ENCODE measurements at places on chromosomes 12 and 14. TPM values are rescaled to one million over a fixed set of nuclear protein-coding genes. Genes with fewer than 3 reads are reported as not detected.

Gene KRT2
- total RNA-seq: not detected

Gene KRT78
- total RNA-seq: not detected

Gene AQP5
- not detected for total RNA-seq

Gene INSM2
- 0.27 TPM for total RNA-seq

- DNase-seq: no peak
Observed at GRCh38 chr12:6303071-6303470, 7.4 kb upstream of the PLEKHG6 start.

DNA sequence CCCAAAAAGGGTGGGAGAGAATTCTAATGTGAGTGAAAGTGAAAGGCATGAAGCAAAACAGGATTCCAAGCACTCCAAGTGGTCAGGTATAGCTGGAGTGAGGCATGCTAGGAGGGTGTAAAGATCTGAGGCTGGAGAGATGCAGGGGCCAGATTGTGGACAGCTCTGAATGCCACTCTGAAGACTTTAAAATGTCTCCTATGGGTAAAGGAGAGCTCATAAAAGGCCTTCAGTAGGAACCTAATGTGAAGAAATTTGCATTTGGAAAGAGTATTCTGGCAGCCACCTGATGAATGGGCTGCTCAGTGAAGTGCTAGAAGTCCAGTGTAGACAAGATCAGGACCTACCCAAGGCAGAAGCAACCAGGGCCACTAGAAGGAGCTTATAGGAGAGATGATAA, 68.9 kb downstream of the DNAI7 start:
- no peak for DNase-seq

DNA sequence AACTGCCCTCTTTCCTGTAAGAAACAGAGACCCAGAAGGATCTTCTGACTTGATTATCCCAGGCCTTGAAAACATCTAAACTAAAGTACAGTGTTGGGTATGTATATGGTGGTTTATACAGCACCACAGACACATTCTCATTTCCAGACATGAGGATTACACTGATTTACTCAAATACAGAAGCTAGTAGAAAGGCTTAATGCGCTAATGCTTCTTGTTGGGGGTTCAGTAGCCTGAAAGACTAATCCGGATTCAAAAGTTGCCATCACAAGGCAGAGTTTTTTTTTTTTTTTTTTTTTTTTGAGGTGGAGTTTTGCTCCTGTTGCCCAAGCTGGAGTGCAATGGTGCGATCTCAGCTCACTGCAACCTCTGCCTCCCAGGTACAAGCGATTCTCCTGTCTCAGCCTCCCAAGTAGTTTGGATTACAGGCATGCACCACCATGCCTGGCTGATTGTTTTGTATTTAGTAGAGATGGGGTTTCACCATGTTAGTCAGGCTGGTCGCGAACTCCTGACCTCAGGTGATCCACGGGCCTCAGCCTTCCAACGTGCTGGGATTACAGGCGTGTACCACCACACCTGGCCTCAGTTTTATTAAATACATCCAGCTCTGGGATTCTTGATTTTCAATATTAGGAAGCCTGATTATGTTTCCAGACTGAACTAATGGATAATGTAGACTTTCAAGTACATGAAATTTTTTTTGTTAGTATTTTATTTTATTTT, 46.3 kb upstream of the HECTD1 start:
- DNase-seq: no peak

DNA sequence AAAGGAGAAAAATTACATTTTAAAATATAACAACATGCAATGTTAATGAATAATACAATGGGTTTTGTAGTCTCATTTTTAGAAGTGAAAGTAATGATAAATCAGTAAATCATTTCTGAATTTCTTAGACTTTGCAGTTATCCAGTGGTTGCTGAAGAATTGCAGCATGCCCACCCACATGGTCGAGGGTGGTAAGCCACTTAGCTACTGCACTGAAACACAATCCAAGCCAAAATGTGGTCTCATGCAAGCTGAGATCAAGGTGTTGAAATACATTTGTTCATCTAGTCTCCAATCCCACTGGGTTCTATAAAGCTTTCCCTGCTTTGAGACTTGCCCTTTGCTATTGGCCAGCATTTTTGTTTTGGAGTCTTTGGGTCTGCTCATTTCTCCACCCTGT, 247.9 kb downstream of the NELL2 start:
- DNase-seq: no peak

DNA sequence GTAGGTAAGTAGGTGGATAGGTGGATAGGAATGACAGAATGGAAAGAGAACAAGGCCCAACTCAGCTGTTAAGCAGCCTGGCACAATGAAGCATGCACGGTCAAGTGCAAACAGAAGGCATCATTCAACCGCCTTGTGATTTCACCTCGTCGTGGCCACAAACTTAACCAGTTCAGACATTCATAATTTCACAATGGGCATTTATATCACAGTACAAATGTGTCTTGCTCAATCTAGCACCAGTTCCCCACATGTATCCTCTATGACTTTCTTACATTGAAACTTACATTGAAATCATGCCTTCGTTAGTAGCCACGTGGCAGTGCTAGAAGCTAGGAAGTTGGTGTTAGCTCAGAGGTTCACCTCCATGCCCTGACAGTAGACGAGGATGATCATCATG, 207.5 kb downstream of the ETV6 start:
- peak; percentile 91 for DNase-seq

GRCh38 chr12:23860019-23860418, 89.5 kb downstream of the SOX5 start:
- DNase-seq: no peak

GRCh38 chr14:36424478-36425102, 95.4 kb downstream of the NKX2-1 start:
- DNase-seq: no peak

- no peak for DNase-seq
Observed at GRCh38 chr12:107254258-107254856, 161.0 kb upstream of the CRY1 start.

- DNase-seq: no peak
Observed at GRCh38 chr12:41527534-41528116, 339.5 kb downstream of the PDZRN4 start.

- DNase-seq: no peak
Observed at GRCh38 chr14:44163946-44164345, 343.1 kb downstream of the FSCB start.

DNA sequence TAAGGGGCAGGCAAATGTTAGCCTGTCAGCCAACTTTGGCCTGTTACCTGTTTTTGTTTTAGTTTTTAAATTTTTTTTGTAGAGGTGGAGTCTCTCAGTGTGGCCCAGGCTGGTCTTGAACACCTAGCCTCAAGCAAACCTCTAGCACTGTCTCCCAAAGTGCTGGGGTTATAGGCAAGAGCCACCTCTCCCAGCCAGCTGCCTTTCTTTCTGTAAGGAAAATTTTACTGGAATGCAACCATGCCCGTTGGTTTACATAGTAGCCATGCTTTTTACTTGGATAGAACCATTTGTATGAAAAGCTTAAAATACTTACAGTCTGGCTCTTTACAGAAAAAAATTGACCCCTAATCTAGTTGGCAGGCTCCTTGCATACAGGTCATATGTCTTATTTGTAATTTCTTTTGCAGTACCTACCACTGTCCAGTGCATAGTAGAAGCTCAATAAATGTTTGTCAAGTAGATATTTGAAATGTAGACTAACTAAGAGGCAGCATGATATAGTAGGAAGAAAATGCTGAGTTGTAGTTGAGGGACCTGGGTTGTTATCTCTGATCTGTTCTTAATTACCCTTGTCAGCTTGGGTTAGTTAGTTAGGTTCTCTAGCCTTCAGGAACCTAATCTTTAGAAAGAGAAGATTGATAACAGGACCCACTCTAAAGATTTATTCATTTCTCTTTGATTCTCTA, 4.7 kb downstream of the MDM2 start:
- no peak for DNase-seq

DNA sequence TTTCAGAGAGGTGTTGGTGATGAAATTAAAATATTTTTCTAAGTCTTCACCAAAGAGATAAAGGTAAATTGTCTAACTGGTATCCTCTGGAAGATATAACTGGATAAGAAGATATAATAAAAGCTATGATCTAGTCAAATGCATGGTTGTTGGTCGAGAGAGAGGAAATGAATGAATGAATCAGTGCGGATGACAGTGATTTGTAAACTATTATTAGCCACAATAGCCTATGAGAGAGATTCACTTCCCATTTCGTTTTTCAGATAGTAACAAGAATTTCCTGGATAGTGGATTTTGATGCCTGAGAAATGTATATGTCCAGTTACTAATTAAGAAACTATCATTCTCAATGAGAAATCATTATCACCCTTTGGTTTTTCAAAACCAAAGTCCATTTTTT, 63.1 kb downstream of the HEATR5A start:
- DNase-seq: no peak

DNA sequence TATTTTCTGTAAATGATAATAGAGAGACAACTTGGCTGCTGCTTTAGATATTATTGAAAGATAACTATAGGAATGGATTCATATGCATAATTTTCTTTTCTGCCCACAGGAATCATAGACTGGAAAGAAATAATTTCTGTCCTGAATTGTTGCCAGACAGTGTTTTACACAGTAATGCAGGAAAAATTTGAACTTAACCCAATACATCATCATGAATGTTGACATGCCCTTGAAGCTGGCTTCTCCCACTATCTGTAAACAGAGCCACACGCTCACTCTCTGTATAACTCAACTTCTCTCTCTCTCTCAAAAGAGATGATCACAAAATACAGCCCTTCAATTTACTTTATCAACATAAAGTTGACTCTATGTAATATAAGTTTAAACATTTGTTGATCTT, 56.6 kb downstream of the PAX9 start:
- no peak for DNase-seq

GRCh38 chr12:104747330-104747729, 210.8 kb downstream of the SLC41A2 start:
- no peak for DNase-seq

DNA sequence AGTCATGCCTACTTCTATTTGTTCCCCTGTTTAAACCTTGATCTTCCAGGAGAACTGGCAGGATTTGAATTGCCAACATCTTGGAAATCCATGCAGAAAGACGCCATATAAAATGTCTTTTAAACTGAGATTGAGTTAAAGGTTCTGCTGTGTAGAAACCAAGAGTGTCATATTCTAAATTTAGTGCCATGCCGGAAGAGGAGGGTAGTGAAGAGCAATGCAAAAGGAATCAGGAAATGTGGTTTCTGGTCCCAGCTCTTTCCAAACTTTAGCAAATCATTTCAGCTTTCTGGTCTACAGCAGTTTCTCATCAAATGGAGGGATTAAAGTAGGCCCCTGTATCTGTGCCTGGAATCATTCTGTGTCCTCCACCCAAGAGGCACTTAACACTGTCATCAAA, 85.7 kb downstream of the BTG1 start:
- no peak for DNase-seq

- DNase-seq: no peak
Observed at GRCh38 chr12:121534495-121535148, 46.2 kb downstream of the KDM2B start.

DNA sequence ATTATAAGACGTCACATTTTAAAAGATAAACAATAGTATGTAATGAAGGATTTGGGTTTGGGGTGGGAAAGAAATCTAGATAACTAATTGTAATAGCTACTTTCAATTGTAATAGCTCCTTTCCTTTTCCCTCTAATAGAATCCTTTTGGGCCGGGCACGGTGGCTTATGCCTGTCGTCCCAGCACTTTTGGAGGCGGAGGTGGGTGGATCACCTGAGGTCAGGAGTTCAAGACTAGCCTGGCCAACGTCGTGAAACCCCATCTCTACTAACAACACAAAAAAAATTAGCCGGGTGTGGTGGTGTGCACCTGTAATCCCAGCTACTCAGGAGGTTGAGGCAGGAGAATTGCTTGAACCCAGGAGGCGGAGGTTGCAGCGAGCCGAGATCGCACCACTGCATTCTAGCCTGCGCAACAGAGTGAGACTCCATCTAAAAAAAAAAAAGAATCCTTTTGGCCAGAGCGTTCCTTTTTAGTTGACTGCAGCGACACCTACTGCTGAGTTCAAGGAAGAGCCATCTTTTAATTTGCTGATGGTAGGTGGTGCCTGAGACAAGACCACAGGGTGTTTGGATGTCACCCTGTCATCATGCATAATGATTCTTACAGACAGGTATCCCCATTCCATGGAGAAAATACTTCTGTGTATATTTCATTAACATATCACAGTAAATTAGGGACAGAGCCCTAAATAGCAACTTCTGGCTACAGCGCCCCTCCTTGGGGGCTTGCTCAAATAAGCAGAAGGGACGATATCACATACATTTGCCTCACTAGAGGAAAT, 79.5 kb downstream of the ARMH4 start:
- peak; percentile 78 for DNase-seq

DNA sequence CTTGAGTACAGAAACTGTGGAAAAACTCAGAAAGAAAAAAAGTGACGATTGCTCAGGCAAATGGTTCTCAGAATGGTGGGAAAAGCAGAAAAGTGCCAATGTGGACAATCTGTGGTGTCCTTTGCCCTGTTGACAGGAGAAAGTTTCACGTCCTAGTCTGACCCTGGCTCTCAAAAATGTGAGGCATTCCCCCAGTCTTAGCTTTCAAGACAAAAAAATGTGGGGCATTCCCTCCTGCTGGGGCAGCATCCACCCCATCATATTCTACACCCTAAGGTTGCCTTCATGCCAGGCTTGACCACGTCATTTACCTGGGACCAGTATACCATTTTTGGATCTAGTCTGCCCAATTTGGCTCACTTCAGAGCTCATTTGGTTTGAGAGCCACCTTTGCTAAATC, 20.7 kb upstream of the ANAPC7 start:
- DNase-seq: no peak

DNA sequence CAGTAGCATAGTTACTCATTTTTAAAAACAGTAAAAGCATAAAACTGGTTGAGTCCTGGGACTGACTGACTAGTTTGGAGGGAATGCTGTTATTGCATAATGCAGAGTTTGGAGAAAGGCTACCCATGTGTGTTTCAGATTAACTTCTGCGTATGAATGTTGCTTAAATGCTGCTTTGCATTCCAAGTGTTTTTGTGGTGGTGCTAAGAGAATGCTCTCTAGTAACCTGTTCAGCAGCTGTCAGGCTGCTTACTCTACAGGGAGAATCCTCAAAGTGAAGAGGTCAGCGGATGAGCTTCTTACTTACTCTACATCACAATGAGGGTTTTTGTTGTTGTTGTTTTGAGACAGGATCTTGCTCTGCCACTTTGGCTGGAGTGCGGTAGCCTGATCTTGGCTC, 4.3 kb downstream of the DLST start:
- DNase-seq: no peak

DNA sequence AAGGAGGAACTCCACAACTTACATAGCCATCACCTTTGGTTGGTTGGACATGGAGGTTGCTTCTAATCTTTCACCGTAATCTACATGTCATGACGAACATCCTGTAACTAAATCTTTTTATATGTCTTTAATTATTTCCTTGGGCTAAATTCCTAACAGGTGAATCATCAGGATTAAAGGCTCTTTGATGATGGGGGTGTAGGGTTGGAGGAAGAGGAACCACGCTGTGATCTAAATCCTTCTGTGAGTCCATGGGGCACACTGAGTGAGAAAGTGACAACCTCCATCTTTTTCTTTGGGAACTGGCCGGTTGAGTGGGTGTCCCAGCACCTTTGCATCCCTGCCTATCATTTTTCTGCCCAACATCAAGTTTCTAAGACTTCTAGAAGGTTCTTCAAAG, 31.1 kb upstream of the MAP1LC3B2 start:
- DNase-seq: no peak

GRCh38 chr14:95256776-95257060, 63.0 kb downstream of the CLMN start:
- no peak for DNase-seq

Measured in SK-MEL-5 (cell line).